ENCODE measurements at places on chromosomes 4 and X. TPM values are rescaled to one million over a fixed set of nuclear protein-coding genes. Genes with fewer than 3 reads are reported as not detected.

PPEF1 gene
- not detected for total RNA-seq

MAGEA2B gene
- not detected for total RNA-seq

PIR gene
- 47.4 TPM for total RNA-seq

DNA sequence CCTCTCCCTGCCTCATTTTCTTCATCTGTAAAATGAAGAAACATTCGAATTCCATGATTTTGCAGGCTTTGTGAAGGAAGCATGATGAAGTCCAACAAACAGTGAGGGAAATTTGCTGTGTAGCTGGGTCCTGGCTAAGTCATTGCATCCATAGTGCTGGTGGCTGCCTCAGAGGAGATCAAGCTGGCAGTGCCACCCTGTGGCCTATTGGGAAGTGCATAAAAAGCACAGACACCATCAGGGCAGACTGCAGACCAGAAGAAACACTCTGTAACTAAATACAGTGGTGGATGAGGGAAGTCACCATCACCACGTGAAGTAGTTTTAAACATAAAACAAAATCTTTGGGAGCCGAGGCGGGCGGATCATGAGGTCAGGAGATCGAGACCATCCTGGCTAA lies 40.7 kb upstream of the DDX3X start:
- DNase-seq: no peak

DNA sequence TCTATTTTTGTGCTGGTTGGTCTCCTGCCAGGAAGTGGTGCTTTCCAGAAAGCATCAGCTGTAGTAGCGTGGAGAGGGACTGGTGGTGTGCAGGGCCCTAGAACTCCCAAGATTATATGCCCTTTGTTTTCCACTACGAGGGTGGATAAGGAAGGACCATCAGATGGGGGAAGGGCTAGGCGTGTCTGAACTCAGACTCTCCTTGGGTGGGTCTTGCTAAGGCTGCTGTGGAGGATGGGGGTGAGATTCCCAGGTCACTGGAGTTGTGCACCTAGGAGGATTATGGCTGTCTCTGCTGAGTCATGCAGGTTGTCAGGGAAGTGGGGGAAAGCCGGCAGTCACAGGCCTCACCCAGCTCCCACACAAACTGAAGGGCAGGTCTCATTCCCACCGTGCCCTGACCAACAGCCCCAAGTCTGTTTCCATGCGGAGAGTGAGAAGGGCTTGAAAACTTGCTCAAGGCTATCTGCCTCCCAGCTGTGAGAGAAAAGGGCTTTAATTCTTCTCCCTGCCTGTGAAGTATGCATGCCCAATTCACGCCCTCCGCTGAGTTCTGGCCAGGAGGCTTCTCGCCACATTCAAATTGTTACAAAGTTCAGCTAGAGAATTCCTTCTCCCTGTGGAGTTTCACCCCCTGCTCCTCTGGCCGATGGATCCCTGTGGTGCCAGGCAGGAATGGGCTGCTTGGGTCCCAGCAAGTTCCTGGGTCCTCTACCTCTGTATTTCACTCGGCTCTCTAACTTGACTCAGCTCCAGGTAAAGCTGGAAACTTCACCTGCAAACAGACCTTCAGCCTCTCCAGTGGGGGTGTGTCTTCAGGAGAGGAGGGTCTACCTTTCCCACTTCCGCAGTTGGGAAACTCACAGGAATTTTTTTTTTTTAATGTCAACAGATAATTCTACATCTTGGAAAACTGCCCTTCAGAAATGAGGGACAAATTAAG lies 7.7 kb upstream of the CSTF2 start:
- no peak for DNase-seq

- DNase-seq: no peak
These were observed 58.7 kb upstream of the EMCN start for GRCh38 chr4:100576570-100576969.

Measured in thoracic aorta (tissue), 2 donors.